ENCODE measurements at places on chromosomes 3 and 15.

GRCh38 chr3:60386306-60386705, 864.9 kb downstream of the FHIT start:
- DNase-seq = no peak

DNA sequence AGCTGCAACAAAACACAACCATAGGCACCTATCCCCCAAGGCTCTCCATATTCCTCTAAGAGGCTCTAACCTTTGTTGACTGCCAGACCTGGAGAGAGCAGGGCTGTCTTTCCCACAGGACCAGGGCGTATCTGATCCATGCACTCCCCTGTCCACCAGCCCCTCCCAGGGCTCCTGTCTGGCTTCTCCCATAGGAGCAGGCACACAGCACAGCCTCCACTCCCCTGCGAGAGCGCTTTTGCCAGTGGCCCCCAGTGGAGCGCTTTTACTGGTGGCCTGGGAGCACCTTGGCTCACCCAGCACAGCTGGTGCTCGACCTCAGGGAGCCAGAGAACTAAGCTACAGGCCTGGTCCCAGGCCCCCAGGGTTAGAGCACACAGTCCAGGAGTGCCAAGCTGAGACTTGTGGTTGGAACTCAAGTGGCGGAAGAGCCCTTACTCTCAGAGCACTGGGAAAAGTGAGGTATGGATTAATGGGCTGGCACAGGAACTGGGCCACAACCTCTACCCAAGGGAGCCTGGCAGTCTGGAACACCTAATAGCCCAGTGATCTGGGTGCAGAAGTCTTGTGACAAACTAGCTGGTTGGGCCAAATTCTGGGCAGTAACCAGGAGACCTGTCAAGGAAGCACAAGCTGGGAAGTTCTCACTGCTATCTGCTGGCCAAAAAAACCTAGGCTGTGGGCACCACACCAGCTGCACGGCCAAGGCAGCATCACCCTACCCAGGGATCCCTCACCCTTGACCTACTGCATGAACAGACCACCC, 79.6 kb downstream of the PPP2R3A start:
- no peak for DNase-seq

DNA sequence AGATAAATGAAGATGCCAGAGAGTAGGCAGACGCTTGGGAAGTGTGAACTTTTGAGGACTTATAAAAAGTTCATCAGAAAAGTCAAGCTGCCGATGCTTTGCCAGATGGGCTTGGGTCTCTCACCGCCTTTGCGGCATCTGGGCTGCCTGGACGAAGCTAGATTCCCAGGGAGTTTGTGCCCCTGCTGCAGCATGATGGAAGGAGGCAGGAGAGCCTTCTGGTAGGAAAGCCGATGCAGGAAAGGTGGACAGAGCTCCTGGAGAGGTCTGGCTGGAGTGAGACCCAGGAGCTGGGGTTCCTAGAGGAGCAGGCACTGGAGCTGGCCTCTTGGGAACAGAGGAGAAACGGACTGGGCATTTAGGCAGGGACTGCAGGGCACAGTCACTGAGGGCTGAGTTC, 51.9 kb upstream of the ATP2B2 start:
- DNase-seq = no peak

GRCh38 chr15:70057931-70058641, 39.6 kb downstream of the TLE3 start:
- no peak for DNase-seq

GRCh38 chr3:99997293-99997692, 117.0 kb downstream of the FILIP1L start:
- no peak for DNase-seq

GRCh38 chr15:57444877-57445513, 68.7 kb downstream of the CGNL1 start:
- no peak for DNase-seq

- DNase-seq = no peak
These were observed 2.5 kb downstream of the RCCD1 start for GRCh38 chr15:90957031-90957790.

DNA sequence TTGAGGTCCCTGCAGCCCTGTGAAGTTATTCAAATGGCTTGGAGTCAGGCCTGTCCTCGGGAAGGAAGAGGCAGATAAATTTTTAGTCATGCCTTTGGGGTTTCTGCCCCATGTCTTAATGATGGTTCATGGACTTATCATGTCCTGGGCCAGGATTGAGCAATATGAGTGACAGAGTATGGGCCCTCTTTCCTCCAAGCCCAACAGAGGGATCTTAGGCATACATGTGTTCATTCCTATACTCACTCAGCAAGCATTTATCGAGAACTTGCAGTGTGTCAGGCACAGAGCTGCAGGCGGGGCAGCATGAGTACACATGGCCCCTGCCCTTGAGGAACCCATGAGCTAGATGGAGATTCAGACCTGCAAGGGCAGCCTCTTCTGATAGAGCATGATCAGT, 6.2 kb downstream of the ESYT3 start:
- DNase-seq = no peak

GRCh38 chr3:8579096-8579495, 65.5 kb downstream of the SSUH2 start:
- no peak for DNase-seq

- DNase-seq = no peak
These were observed 18.1 kb upstream of the P2RY13 start for GRCh38 chr3:151347432-151347831.

DNA sequence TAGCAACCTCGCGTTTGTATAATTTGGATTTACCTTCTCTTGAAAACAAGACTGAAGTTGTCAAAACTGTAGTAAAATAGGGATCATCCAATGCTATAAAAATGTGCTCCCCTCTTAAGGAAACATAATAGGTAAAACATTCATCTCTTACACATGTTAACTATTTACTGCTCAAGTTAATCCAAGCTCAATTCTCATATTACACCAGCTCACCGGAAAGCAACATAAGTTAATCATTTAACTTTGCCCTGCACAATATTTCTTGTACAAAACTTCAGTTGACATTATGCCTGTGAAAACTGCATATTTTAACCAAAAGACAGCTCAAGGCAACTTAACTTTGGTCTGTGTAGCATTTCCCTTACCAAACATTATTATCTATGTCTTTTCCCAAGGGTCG, 634.2 kb downstream of the NAALADL2 start:
- no peak for DNase-seq

DNA sequence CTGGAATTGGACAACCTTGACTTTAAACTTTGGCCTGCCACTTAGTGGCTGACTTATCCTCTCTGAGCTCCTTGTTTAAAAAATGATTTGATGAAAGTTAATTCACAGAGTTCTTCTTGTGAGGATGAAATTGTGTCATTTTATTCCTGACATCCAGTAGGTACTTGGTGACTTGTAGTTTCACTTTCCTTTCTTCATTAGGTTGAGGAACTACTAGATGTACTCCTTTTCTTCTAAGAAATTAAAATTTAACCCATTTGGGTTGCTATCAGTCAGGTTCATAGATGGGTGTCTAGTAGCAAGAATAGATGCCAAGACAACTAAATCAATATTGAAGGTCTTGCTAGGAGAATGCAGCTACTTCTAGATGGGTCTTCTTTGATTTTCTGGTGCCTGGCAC, 5.2 kb downstream of the NR1D2 start:
- no peak for DNase-seq

GRCh38 chr15:90035840-90036230, 34.7 kb downstream of the ZNF710 start:
- no peak for DNase-seq

- no peak for DNase-seq
These were observed 42.9 kb upstream of the GABRG3 start for GRCh38 chr15:26928051-26928450.

GRCh38 chr3:69299344-69299743, 86.5 kb downstream of the FRMD4B start:
- DNase-seq = no peak

- no peak for DNase-seq
These were observed 31.3 kb downstream of the RPL39L start for GRCh38 chr3:187107989-187108388.

DNA sequence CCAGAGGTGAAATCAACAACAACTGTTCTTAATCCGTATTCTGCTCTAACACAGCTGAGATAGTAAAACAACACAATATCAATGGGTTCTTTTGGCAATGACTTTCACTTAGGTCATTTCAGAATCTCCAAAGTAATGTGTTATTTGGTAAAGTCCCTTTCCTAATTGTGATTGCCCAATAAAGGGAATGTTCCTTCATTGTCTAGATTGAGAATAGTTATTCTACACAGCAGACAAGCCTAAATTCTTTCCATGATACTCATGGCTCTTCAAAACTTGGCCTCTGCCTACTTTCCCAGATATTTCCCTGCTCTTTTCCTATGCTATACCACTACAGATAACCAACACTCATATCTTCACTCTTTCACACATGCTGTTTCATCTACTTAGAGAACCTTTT, 219.8 kb downstream of the FMN1 start:
- no peak for DNase-seq

- no peak for DNase-seq
These were observed 2.6 kb upstream of the RBM15B start for GRCh38 chr3:51388286-51389029.

DNA sequence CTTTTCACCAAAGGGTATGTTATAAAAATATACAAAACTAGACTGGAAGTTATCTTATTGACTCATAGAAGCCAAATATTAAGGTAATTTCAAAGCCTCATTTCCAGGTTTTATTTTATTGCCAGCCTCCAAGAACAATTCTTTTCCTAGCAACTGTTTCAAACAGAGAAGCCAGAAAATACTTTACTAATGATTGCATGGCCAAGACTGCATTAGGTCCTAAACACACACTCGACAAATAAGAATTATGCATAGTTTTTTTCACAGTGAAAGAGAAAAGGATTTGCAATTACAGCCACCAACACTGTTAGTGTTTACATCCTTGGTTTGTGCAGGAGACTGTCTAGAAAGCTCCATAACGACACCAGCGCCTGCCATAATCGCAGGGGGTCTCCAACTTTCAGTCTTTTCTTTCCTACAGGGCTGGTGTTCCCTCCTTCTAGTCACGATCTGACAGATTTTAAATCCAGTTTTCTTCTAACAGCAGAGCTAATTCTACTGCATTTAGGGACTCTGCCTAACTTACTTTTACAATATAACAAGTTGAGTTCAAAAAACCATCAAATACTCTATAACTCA, 58.1 kb downstream of the CLASP2 start:
- no peak for DNase-seq

DNA sequence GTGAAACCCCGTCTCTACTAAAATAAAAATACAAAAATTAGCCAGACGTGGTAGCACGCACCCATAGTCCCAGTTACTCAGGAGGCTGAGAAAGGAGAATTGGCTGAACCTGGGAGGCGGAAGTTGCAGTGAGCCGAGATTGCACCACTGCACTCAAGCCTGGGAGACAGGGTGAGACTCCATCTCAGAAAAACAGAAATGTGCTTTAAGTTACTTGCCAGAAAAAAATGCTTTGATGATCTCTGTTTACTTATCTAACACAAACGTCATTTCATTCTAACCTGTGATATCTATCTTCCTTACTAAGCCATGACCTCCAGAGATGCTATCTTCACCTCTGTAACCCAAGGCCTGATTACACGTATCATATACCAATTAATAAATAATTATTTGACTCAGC, 7.4 kb downstream of the NKIRAS1 start:
- no peak for DNase-seq

GRCh38 chr3:119663885-119664284, 3.5 kb upstream of the POPDC2 start:
- no peak for DNase-seq

GRCh38 chr3:37347941-37348340, 173.6 kb upstream of the LRRFIP2 start:
- no peak for DNase-seq

DNA sequence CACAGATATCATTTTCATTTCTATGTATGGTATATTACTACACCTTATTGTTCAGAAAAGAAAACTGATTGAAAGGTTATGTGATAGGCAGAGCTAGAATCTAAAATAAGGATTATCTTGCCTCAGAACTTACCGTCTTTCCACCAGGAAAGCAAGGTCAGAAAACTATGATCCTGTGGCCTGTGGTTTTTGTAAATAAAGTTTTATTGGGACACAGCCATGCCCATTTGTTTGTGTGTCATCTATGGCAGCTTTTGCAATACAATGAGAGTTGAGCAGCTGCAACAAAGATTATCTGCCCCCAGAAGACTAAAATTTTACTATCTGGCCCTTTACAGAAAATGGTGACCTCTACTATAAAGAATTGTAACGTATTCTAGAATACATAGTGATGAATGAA, 314.7 kb upstream of the SLCO3A1 start:
- no peak for DNase-seq

DNA sequence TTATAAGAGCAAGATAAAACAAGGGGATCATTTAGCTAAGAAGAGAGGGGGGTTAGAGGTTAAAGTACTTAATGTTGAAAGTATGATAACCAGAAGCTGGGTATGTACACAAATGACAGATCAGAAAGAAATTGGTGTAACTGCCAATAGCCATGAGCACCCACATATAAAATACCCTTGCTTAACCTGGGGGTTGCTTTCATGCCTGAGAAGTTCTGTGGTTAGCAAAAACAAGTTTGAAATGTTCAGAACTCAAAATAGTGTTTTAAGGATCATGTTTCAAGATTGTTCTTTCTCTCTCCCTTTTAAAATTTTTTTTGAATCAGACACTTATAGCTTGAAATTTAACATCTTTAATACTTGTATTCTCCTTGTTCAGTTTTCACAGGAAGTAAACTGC, 321.4 kb upstream of the GBE1 start:
- no peak for DNase-seq

GRCh38 chr3:135897715-135898114, 67.8 kb upstream of the PPP2R3A start:
- no peak for DNase-seq

GRCh38 chr15:80832686-80833085, 53.5 kb downstream of the CEMIP start:
- no peak for DNase-seq

DNA sequence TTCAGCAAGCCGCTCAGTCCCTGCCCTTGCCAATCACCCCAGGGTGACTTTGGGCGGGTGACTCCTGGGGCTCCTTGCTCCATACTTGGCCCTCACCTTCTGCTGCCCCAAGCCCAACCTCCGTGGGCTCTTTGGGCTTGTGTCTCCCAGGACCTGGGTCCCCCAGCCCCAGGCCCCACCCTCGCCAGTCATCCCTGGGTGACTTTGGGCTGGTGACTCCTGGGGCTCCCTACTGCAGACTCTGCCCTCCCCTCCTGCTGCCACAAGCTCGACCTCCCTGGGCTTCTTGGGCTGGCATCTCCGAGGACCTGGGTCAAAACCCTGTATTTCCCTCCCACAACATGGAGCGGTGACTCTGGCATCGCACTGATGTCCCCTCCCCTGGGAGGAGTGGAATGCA, 151.5 kb downstream of the GOLGA6L4 start:
- no peak for DNase-seq

GRCh38 chr3:59877263-59878037, 827.6 kb upstream of the CFAP20DC start:
- no peak for DNase-seq
